ENCODE measurements at places on chromosomes 11 and 22.

GRCh38 chr22:41822317-41823057, 10.4 kb upstream of the SREBF2 start:
- DNase-seq, result peak; percentile 71

- DNase-seq, result no peak
These were observed 72.6 kb upstream of the PPARA start for GRCh38 chr22:46077669-46078099.

DNA sequence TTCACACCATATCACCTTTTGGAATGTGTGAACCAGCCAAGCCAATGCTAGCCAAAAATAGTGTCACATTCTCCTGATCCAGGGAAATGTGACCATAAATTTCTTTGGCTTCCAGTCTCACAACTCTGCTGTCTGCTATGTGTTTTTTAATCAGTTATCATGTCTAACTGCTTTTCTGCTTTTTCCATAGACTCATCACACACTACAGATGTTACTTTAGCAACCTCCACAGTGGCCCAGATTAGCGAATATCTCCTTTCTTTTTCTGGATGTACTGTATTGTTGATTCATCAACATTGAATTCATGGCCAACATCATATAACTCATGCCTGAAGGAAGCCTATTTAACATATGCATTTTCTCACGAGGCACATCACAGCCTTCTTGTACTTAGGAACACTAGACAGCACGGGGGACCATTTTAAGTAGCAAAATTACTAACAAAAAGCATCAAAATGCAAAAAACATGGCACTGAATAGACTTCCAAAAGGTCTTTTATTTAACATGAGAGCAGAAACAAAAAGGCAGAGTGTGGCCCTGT, 73.1 kb upstream of the POU2AF2 start:
- no peak for DNase-seq

DNA sequence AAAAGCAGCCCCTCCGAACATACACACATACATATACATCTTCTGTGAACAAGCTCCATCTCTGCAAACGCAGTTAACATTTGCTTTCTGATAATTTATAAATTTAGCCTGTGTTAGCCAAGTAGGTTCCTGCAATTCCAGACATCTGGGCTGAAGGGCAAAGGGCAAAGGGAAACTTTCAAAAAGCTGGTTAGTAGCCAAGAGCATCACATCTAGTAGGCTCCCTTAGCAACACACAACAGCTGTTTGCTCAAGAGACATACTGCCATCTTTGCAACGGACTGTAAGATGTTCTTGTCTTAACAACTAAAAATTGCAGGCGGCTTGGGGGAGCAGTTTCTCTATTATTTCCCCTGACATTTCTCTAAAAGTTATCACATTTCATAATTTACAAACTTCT, 134.9 kb downstream of the RBFOX2 start:
- no peak for DNase-seq

DNA sequence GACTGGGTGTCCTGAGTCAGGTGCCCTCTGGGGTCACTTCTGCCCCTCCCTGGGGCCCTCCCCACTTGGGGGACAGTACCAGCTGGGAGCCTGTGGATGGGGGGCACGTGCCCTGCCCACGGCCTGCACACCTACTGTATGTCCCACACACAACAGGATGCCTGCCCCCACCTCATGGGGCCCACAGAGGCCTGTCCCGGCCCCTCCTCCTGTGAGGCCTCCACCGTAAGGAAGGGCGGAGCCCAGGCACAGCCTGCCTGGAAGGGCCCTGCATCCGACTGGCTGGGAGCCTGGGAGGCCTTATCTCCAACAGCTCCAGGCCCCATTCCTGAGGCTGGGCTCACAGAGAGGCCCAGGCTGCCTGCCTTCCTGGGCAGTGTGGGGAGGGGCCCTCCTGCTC, 47.8 kb downstream of the BRSK2 start:
- no peak for DNase-seq

- no peak for DNase-seq
These were observed 584 bp upstream of the GAL start for GRCh38 chr11:68683536-68684384.

DNA sequence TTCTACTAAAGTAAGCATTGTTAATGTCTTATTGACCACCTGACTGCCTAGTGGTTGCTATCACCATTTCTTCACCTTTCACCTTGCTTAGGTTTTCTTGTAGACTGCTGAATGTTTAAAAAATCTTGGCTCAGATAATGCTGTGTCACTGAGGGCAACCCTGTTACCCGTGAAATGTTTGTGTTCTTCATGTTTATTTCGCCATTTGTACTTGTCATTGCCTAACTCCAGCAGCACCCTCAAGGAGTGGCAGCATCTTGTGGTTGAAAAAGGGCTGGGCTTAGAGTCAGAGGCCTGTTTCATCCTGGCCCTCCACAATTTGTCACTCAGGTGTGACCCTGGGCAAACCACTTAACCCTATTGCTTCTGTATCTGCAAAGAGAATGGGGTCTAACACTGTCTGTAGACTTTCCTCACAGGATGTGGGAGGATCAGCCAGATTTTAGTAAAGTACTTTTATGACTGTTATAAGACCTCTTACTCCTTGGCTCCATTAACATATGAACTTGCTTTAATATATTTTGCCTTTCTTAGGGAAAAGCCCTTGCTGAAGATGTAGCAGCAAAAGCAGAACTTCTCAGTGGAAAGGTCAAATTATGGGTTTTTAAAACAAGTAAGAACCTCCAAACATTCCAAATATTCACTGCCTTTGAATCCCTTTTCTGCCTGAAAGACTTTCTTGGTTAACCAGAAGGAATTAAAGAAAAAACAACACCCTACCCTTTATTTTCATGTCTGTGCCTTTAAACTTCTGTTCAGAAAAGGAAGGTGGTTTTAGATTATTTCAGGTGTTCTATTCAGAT, 154.5 kb upstream of the C11orf87 start:
- no peak for DNase-seq

DNA sequence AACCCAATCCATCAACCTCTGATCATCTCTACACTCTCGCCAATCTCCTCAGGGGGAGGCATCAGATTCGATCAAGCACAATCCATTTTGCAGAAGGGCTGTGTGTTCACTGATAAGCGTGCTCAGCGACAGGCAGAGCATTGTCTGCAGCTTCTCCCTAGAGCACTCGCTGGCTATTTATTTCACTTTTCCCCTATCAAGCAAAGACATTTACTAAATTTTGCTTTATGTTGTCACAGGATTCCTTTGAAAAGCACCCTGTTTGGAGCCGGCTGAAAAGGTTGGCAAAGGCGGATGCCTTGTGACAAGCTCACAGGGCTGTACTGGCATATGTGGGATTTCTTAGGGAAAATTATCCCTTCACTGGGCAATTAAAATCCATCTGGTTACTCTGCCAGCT, 1381.5 kb upstream of the TENM4 start:
- DNase-seq, result no peak

DNA sequence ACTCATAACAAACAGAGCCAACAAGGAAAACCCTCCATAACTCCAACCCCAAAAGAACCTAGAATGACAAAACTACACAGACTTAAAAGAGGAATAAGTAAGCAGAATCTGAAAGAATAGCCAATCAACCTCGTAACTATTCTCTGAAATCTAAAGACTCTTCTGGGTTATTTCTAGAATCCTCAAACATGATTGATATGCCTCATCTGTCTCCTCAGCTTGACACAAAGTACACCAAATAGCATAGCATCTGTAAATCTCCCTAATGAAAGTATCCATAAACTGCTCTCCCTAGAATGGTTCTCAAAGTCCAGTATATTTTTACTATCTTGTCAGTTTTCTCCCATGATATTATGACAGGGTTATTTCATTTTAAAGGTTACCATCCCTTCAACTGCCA, 195.0 kb downstream of the TTC28 start:
- no peak for DNase-seq

DNA sequence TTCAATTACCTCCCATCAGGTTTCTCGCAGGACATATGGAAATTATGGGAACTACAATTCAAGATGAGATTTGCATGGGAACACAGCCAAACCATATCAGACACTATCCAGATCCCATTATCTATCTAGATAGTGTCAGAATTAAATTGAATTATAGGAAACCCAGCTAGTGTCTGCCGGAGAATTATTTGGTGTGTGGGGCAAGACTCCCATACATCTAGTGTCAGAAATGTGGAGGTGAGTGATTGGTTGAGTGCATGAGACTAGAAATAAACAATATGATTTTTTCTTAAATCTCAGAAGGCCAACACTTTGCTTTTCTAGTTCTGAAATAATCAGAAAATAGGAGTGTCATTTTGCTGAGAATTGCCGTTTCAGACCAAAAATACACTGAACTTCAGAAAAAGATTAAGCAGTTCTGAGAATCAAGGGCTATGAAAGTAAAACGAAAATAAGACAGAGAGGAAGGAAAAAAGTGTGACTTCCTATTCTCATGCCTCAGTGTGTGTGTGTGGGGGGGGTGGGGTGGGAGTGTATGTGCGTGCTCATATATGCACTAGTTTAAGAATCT, 21.3 kb downstream of the CASP12 start:
- peak; percentile 18 for DNase-seq

- peak; percentile 75 for DNase-seq
These were observed 1.8 kb downstream of the ADSL start for GRCh38 chr22:40348025-40348658.

DNA sequence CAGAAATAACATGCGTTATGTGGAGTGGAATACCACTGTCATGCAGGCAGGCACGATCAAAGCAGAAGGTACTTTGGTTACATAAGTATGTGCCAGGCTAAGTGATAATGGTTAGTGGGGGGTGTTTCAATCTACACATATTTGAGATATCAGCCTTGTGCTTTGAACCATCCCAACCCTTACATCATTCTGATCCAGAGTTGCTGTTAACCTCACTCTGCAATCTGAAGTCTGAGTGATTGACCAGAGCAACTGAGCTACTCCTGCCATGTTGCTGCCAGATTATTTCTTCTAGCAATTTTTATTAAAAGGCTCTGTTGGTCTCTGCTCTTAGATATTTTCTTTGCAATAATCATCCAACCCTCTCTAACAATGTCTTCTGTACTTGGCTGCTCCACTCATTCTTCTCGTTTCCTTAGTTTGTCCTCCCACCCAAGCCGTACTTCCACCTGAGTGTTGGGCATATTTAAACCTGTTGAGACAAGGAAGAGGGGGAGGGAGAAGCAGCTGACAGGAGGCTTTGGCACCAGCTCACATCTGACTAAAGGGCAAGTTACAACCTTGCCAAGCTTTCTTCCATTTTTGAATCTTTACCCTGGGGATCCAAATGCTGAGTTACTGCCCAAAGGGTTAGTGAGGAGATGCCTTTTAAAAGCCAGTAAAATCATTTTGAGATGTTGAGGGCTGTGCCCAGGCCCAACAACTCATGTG, 114.1 kb upstream of the SESN3 start:
- DNase-seq, result no peak

- no peak for DNase-seq
These were observed 58.3 kb upstream of the EMID1 start for GRCh38 chr22:29147331-29147899.

DNA sequence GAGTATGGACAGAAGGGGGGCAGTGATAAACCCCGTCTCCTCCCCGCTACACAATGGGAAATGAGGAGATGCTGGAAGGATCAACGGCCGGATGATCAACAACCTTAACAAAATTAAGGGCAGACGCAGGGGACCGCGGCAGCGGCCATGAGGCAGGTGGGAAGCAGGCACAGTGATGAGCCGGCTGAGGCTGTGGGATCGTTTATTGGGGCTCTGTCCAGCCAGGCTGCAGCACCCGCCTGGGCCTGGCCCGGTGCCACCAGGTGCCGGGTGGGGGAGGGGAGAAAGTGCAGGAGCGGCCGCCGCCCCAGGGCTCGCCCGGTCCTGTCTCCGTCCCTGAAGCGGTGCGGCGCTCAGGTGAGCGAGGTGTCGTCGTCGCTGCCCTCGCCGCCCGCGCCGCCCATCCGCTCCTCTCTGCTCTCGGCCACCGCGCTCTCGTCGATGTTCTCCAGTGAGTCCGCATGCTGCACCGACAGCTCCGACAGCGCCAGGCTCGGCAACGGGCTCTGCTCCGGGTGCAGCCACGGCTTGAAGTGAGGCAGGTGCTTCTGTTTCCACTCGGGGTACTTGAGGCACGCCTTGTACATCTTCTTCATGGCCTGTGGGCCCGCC, 2.4 kb upstream of the ARAP1 start:
- no peak for DNase-seq

- DNase-seq, result no peak
These were observed 508 bp upstream of the FLI1 start for GRCh38 chr11:128693416-128693712.

- no peak for DNase-seq
These were observed 470.5 kb downstream of the ETS1 start for GRCh38 chr11:128116885-128117284.

DNA sequence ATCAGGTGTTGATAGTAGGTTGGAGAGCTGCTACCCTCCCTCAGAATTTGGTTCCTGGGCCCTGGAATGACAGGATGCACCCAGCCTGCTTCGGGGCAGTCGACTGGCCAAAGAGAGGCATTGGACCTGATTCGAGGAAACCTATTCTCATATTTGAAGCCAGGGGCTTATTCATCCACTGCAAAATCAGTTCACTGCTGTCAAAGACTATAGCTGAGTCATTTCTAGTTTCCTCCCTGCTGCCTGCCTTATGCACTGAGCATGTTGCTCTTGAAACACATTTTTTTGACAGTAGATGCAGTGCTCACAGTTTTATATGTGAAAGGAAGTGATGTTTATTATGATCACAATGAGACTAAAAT, 565.4 kb downstream of the ETS1 start:
- DNase-seq, result peak; percentile 83

- peak; percentile 56 for DNase-seq
These were observed 1155.9 kb downstream of the TBC1D22A start for GRCh38 chr22:47918276-47918921.

DNA sequence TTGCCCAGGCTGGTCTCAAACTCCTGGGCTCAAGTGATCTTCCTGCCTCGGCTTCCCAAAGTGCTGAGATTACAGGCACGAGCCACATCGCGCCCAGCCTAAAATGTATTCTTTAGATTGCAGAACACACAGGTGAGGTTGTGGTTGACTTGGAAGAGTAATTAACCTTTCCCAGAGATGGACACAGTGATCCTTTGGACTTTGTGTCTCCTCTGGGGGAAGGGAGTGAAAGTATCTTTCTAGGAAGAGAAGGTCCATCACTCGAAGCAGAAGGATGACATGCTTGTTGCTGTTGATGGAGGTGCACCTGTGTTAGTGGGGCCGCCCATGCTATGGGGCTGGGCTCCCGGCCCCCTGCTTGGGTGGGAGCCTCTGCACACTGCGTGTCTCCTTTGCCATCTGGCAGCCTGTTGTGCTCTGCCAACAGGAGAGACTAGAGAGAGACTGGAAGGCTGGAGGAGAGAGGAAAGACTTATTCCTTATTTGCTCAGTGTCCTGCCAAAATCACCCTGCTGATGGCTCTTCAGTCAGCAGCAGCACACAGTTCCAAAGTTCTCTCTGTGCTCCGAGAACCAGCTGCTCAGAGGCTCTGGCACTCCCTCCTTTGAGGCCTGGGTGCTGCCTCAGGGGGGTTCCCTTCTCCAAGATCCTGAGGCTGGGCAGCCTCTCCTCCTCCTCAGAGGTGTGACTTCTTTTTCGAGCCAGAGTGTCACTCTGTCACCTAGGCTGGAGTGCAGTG, 33.1 kb upstream of the CYB5R3 start:
- DNase-seq, result no peak

GRCh38 chr11:126444072-126444471, 88.6 kb downstream of the ST3GAL4 start:
- DNase-seq, result no peak

- DNase-seq, result no peak
These were observed 125.3 kb upstream of the BMAL1 start for GRCh38 chr11:13152264-13152663.

- DNase-seq, result no peak
These were observed 16.6 kb downstream of the BBOX1 start for GRCh38 chr11:27057091-27057780.

Data from activated CD4-positive, alpha-beta T cell treated with anti-CD3 and anti-CD28 coated beads, Interleukin-10, Interleukin-2, amounts not matched to agents 100 ng/mL and 50 ng/mL, durations not matched to agents 16 hours and 8 hours (primary cell).